ENCODE measurements at places on chromosomes 7 and 10. TPM values are rescaled to one million over a fixed set of nuclear protein-coding genes. Genes with fewer than 3 reads are reported as not detected.

The EIF5AL1 gene
- total RNA-seq: 0.76 TPM

GRCh38 chr7:12765431-12766100, 78.1 kb downstream of the ARL4A start:
- no peaks in the 10 kb centered on the region for H3K27me3 ChIP-seq
- H3K36me3 ChIP-seq: no peaks in the 10 kb centered on the region
- DNase-seq: no peak
- H3K4me1 ChIP-seq: no peaks in the 10 kb centered on the region
- no peak overlapping the region for H3K27ac ChIP-seq
- H3K4me3 ChIP-seq: no peak overlapping the region

DNA sequence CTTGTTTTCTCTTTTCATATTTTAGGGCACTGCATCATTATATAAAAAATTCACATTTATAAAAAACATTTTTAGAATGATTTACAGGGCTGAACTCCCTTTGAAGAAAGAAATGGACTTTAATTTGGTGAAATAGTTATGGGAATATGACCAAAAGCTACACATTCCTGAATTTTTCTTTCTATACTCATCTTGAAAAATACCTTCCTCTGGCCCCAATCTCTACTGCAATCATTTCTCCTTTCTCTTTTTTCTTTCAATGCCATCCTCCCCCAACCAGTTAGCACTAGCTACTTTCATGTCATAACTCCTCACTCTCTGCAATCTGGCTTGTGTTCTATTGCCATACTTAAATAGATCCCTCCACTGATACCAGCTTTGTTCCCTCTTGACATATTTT, 6.2 kb downstream of the WNT8B start:
- peaks cover 3% of the 10 kb centered on the region for H3K27me3 ChIP-seq
- H3K27ac ChIP-seq: no peak overlapping the region
- DNase-seq: no peak
- no peaks in the 10 kb centered on the region for H3K36me3 ChIP-seq
- no peak overlapping the region for H3K4me3 ChIP-seq

The PITRM1 gene
- 65.3 TPM for total RNA-seq

DNA sequence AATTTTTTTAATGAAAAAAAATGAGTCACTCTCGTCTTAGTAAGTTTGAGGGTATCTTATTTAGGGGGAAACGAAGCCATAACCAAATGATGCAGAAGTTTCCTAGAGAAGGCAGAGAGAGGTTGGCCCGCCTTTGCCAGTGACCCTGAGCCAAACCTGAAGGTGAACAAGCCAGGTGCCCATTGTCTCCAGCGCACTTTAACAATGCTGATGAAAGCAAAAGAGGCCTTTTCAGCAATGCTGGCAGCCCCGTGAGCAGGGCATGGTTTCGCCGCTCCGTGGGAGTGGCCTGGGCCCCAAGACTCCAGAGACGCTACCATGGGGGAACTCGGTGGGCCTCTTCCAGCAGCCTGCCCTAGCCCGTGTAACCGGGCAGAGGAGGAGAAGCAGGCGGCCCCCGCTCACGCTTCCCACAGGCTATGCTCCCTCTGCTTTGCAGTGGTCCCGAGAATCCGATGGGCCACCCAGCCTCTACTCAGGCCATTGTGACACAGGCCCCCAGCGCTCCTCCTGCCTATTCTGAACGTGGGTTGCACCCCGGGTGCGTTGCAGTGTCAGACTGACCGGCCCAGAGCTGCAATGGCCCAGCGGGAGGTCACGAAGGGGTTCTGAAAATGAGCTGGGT, 14.0 kb upstream of the UNCX start:
- no peak overlapping the region for H3K4me3 ChIP-seq
- no peaks in the 10 kb centered on the region for H3K4me1 ChIP-seq
- no peaks in the 10 kb centered on the region for H3K36me3 ChIP-seq
- peaks cover 25% of the 10 kb centered on the region for H3K27me3 ChIP-seq
- DNase-seq: no peak

DNA sequence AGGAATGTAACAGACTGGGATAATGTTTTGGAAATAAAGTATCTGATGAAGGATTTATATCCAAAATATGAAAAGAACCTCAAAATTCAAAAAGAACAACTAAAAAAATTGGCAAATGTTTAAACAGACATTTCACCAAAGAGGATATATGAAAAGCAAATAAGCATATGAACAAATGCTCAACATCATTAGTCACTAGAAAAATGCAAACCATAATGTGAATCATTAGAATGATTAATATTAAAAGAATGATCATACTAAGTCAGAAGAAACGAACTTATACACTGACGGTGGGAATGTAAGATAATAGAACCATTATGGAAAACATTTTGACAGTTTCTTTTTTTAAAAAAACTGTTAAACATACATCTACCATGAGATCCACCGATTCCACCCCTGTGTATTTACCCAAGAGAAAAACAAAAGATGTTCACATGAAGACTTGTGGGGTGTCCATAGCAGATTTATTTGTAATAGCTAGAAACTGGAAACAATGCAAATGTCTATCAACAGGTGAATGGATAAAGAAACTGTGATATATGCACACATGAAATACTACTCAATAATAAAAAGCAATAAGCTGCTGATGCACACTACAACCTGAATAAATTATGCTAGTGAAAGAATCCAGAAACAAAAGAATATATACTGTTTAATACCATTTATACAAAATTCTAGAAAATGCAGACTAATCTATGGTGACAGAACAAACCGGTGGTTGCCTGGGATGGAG, 35.7 kb downstream of the PRKG1 start:
- no peak overlapping the region for H3K4me3 ChIP-seq
- H3K4me1 ChIP-seq: no peaks in the 10 kb centered on the region
- no peak for DNase-seq
- no peaks in the 10 kb centered on the region for H3K36me3 ChIP-seq

The FANK1 gene
- not detected for total RNA-seq
